Activated T-helper 1 cell treated with anti-CD3 and anti-CD28 coated beads, Interleukin-12 subunit alpha, Interleukin-12 subunit beta, Interleukin-2, Interleukin-4 antibody, amounts not matched to agents 30 ng/mL and 10 ng/mL and 1 ng/mL, durations not matched to agents 14 hours and 24 hours and 36 hours (primary cell): ENCODE measurements at places on chromosomes 12 and 14. TPM values are rescaled to one million over a fixed set of nuclear protein-coding genes. Genes with fewer than 3 reads are reported as not detected.
A peak's percentile ranks its signal among the peaks of the same experiment; 100 is the strongest.

GRCh38 chr12:117333331-117333881 lies 28.0 kb downstream of the NOS1 start:
- peaks cover 5% of the 10 kb centered on the region for H3K27me3 ChIP-seq
- no peaks in the 10 kb centered on the region for H3K4me1 ChIP-seq
- H3K27ac ChIP-seq, result no peak overlapping the region
- no peak overlapping the region for H3K4me3 ChIP-seq
- no peaks in the 10 kb centered on the region for H3K36me3 ChIP-seq

Gene LALBA
- not detected in 2 replicates for total RNA-seq

Gene OTX2
- total RNA-seq, result not detected in 2 replicates

Gene TAS2R9
- total RNA-seq, result not detected in 2 replicates

GRCh38 chr14:72781561-72782508 lies 112.1 kb downstream of the DPF3 start:
- H3K27me3 ChIP-seq, result peaks cover 3% of the 10 kb centered on the region
- H3K4me1 ChIP-seq, result peaks cover 15% of the 10 kb centered on the region
- no peak overlapping the region for H3K4me3 ChIP-seq
- peaks cover 12% of the 10 kb centered on the region for H3K36me3 ChIP-seq
- DNase-seq, result no peak

GRCh38 chr12:104257913-104258472 lies 42.4 kb downstream of the TXNRD1 start:
- no peak overlapping the region for H3K4me3 ChIP-seq
- H3K27ac ChIP-seq, result no peak overlapping the region
- peaks cover 3% of the 10 kb centered on the region for H3K27me3 ChIP-seq
- H3K4me1 ChIP-seq, result no peaks in the 10 kb centered on the region
- no peak for DNase-seq

- no peak overlapping the region for H3K27ac ChIP-seq
- no peak overlapping the region for H3K4me3 ChIP-seq
- peaks cover 31% of the 10 kb centered on the region for H3K4me1 ChIP-seq
- H3K27me3 ChIP-seq, result no peaks in the 10 kb centered on the region
Measured at GRCh38 chr12:55818140-55818728, 393 bp downstream of the ORMDL2 start.

Gene CLEC4D
- not detected in 2 replicates for total RNA-seq

- H3K4me3 ChIP-seq, result no peak overlapping the region
- H3K27me3 ChIP-seq, result no peaks in the 10 kb centered on the region
- no peak overlapping the region for H3K27ac ChIP-seq
- H3K36me3 ChIP-seq, result peaks cover 34% of the 10 kb centered on the region
- H3K4me1 ChIP-seq, result peaks cover 9% of the 10 kb centered on the region
- DNase-seq, result no peak
Measured at GRCh38 chr14:55005071-55005470, 21.8 kb downstream of the WDHD1 start.

Gene SLC41A2
- 16.4 and 19.0 TPM in 2 replicates for total RNA-seq

DNA sequence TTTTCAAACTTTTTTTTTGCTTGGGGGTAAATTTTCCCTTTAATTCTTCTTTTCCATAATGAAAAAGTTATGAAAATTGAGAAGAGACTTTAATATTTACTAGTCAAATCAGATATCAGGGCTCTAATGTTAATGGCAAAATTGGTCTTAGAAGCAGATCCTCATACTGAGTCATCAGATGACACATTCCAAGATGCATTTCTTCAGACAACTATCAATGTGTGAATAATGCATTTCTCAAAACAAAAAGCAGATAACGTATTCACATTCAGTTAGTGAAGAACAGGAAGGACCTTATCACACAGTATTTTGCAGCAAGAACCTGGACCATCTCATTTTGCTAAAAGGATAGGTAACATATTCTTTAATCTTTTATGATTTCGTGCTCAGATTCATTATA lies 130.7 kb downstream of the GPHN start:
- peaks cover under 1% of the 10 kb centered on the region for H3K27me3 ChIP-seq
- no peaks in the 10 kb centered on the region for H3K36me3 ChIP-seq
- no peak overlapping the region for H3K4me3 ChIP-seq

- no peaks in the 10 kb centered on the region for H3K36me3 ChIP-seq
- H3K4me3 ChIP-seq, result no peak overlapping the region
- no peak for DNase-seq
- H3K4me1 ChIP-seq, result no peaks in the 10 kb centered on the region
Measured at GRCh38 chr12:26327975-26328644, 132.7 kb downstream of the SSPN start.

DNA sequence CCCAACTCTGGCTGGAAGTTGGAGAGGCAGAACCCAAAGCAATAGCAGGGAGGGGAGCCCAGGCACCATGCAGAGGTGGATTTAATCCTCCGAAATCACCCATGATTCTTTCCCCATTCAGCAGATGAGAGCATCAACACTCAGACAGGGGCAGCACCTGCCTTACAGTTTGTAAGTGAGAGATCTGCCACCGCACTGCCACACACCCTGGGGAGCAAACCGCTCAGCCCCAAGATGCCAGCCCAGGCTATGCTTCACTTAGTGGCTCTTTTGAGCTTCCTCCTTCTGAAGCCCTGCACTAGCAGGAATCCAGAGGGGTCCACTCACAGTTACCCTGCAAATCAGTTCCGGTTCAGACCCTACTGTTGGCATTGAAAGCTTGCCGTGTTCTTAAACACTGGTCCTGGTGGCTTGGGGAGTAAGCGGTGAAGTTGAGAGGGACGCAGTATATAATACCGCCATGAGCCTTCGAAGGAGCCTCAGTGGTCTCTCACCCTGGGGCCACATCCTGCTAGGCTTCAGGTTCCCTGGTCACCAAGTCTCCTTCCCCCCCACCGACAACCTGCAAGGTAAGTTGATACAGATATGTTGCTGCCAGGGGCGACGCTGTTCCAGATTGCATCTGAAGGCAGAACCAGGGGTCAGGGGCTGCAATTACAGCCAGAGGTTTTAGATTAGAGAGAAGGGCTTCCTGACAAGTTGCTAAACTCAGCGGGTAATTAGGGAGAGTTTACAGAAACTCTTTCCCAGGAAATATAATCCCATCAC lies 72.0 kb upstream of the CCND2 start:
- DNase-seq, result no peak
- no peaks in the 10 kb centered on the region for H3K36me3 ChIP-seq
- H3K27me3 ChIP-seq, result no peaks in the 10 kb centered on the region
- H3K27ac ChIP-seq, result no peak overlapping the region
- no peak overlapping the region for H3K4me3 ChIP-seq

DNA sequence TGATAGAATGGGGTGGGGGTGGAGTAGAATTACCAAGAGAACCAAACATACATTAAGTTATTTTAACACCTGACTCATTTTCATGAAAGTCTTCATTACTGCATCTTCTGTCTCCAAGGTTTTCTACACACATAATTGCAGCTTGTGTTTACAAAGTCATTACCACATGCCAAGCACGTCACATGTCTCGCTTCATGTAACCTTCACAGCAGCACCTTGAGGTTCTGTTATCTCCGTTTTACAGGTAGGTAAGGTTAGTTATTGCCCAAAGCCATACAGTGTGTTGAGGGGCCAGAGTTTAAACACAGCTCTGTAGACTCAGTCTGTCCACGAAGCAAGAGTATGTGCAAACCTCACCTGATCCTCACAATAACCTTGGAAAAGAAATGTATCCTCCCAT lies 64.3 kb upstream of the RBM19 start:
- no peak overlapping the region for H3K27ac ChIP-seq
- H3K4me1 ChIP-seq, result no peaks in the 10 kb centered on the region

GRCh38 chr12:107027636-107028053 lies 40.7 kb upstream of the MTERF2 start:
- no peaks in the 10 kb centered on the region for H3K36me3 ChIP-seq
- peak overlapping the region; percentile 12 for H3K27ac ChIP-seq
- no peaks in the 10 kb centered on the region for H3K27me3 ChIP-seq

Gene PLEKHG7
- total RNA-seq, result not detected in 2 replicates

Gene POTEG
- not detected in 2 replicates for total RNA-seq

Gene GALNT16
- 0.02 and 0.05 TPM in 2 replicates for total RNA-seq

DNA sequence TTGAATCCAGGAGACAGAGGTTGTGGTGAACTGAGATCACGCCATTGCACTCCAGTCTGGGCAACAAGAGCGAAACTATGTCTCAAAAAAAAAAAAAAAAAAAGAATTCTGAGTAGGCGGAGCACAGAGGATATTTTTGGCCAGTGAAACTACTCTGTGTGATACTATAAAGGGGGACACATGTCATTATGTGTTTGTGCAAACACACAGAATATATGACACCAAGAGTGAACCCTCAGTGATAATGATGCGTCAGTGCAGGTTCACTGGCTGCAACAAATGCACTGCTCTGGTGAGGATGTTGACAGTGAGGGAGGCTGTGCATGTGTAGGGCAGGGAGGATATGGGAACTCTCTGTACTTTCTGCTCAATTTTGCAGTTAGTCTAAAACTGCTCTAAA lies 24.2 kb downstream of the FBXO21 start:
- H3K4me3 ChIP-seq, result no peak overlapping the region
- peaks cover 52% of the 10 kb centered on the region for H3K36me3 ChIP-seq
- no peaks in the 10 kb centered on the region for H3K27me3 ChIP-seq
- no peak for DNase-seq
- H3K27ac ChIP-seq, result no peak overlapping the region
- H3K4me1 ChIP-seq, result peaks cover 7% of the 10 kb centered on the region

Gene OSGEP
- 69.6 and 77.4 TPM in 2 replicates for total RNA-seq

- no peak for DNase-seq
- H3K27ac ChIP-seq, result no peak overlapping the region
- no peaks in the 10 kb centered on the region for H3K4me1 ChIP-seq
Measured at GRCh38 chr12:2415568-2415944, 362.8 kb downstream of the CACNA1C start.

GRCh38 chr12:7907009-7907408 lies 29.0 kb downstream of the SLC2A3 start:
- H3K4me1 ChIP-seq, result no peaks in the 10 kb centered on the region
- H3K27ac ChIP-seq, result no peak overlapping the region
- H3K36me3 ChIP-seq, result no peaks in the 10 kb centered on the region
- H3K27me3 ChIP-seq, result peaks cover 11% of the 10 kb centered on the region

- peak overlapping the region; percentile 95 for H3K27ac ChIP-seq
- no peak overlapping the region for H3K4me3 ChIP-seq
- H3K36me3 ChIP-seq, result peaks cover 40% of the 10 kb centered on the region
- H3K27me3 ChIP-seq, result no peaks in the 10 kb centered on the region
- no peak for DNase-seq
Measured at GRCh38 chr12:120010661-120011230, 21.7 kb downstream of the BICDL1 start.

DNA sequence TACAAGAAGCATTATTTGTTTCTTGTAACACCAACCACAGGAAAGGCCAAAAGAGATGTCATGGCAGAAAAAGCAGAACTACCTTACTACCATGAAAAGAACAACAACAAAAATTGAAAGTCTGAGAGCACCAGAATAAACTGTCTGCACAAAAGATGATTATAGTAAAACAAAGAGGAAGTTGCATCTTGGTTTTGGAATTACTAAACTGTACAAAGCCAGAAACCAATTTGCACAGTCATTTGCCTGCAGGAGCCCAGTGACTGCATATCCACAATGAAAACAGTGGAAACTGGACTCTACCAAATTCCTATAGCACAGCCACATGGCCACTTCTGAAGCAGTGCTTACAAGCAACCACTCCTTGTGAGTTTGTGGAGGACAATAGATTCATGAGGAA lies 276.2 kb downstream of the SSPN start:
- no peaks in the 10 kb centered on the region for H3K27me3 ChIP-seq
- H3K27ac ChIP-seq, result peak overlapping the region; percentile 64
- H3K36me3 ChIP-seq, result peaks cover 31% of the 10 kb centered on the region
- H3K4me1 ChIP-seq, result peaks cover 36% of the 10 kb centered on the region

Gene E2F7
- total RNA-seq, result 16.6 and 16.9 TPM in 2 replicates

Gene TDRD9
- total RNA-seq, result not detected in 2 replicates

GRCh38 chr14:77580964-77581505 lies 35.4 kb downstream of the SPTLC2 start:
- peak overlapping the region; percentile 52 for H3K4me3 ChIP-seq
- peaks cover 24% of the 10 kb centered on the region for H3K4me1 ChIP-seq
- peaks cover 17% of the 10 kb centered on the region for H3K36me3 ChIP-seq

Gene PIK3C2G
- not detected in 2 replicates for total RNA-seq

Gene SMIM41
- total RNA-seq, result 0.44 TPM in 1 of 2 replicates, not detected in the other

GRCh38 chr14:36818246-36818645 lies 156.6 kb downstream of the PAX9 start:
- H3K4me1 ChIP-seq, result no peaks in the 10 kb centered on the region
- no peak overlapping the region for H3K4me3 ChIP-seq
- no peak overlapping the region for H3K27ac ChIP-seq
- no peaks in the 10 kb centered on the region for H3K27me3 ChIP-seq
- no peak for DNase-seq
- no peaks in the 10 kb centered on the region for H3K36me3 ChIP-seq

Gene CD9
- total RNA-seq, result 47.4 and 50.9 TPM in 2 replicates

Gene PPP4R4
- 2.2 and 2.4 TPM in 2 replicates for total RNA-seq

DNA sequence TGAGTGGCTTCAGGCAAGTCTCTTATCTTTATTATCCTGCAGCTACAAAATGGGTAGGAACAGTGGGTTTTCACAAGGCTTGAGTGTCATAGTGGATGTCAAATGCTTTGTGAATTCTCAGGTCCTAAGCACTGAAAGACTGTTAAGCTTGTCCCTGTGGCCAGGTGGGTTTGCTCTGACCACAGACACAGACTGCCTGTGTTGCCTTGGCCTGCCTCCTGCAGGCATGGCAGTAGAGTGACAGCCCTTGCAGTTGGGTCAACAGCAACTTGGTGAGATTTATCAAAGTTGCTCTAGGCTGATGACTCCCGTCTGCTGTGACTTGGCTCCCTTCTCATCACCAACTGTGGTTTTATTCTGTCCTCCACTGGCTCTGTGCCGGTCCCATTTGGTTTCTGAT lies 520.0 kb upstream of the CCDC196 start:
- H3K27ac ChIP-seq, result no peak overlapping the region
- peaks cover 6% of the 10 kb centered on the region for H3K4me1 ChIP-seq
- peaks cover 38% of the 10 kb centered on the region for H3K27me3 ChIP-seq
- H3K4me3 ChIP-seq, result no peak overlapping the region

DNA sequence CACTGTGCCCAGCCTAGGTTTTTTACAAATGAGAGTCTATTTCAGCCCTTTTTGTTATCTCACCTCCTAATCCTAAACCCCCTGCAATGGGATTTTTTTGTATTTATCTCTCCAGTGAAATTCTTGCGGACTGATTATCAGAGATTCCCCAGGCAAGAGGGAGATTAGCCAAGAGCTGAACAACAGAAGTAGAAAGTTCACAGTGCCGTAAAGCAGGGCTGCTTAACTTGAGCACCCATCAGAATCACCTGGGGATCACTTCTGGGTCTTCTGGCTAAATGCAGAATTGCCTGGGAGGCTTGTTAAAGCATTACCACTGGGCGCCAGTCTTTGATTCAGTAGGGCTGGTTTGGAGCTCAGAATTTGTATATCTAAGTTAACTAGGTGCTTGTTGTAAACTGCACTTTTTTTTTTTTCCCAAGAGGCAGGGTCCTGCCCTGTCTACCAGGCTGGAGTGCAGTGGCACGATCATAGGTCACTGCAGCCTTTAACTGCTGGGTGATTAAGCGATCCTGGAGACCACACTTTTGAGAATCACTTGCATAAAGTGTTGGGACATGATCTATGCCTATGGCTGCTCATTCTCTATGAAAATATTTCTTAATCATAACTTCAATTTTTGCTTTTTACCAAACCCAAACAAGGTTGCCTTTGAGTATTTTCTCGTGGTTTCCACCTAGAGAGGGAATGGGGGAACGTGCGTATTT lies 1.1 kb upstream of the DPPA3 start:
- no peak overlapping the region for H3K27ac ChIP-seq
- no peaks in the 10 kb centered on the region for H3K4me1 ChIP-seq
- DNase-seq, result no peak

GRCh38 chr12:121295116-121295745 lies 1.3 kb downstream of the CAMKK2 start:
- DNase-seq, result no peak
- H3K27me3 ChIP-seq, result no peaks in the 10 kb centered on the region
- peak overlapping the region; percentile 84 for H3K27ac ChIP-seq
- H3K4me3 ChIP-seq, result peak overlapping the region; percentile 94
